ENCODE measurements at places on chromosomes 4 and X.

- no peak for DNase-seq
These were observed 50.9 kb downstream of the NAP1L5 start for GRCh38 chr4:88646528-88647280.

DNA sequence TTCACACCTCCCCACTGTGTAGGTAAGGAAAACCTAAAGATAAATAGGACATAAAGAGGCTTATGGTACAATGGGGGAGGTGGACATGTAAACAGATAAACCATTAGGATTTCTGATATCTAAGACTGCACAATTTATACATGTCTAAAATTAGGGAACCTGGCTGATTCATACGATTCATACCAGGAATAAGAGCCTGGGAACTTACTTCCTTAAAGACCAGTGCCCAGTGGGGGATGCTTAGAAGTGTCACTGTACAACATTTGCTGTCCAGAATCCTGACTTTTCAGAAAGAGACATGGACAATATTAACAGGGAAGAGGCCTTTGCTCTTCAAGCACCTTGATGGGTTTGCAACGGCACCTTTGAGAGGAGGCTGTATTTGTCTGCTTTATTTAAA lies 116.8 kb upstream of the KIT start:
- no peak for DNase-seq

DNA sequence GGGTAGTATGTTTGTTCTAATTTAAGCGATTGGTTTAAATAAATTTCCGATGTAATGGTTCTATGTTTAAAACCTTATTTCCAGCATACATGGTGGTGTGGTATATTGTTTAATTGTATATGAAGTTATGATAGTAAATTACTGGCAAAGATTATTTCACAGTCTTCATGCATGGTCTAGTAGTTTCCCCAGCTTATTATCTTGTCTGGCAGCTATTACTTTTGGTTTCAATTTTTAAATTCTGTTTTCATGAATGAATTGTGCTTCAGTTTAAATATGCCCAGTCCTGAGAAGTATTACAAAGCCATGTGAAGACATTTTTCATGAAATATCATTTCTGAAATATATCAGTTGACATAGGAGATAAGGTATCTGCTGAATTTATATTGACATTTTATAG lies 6.3 kb downstream of the ALG13 start:
- no peak for DNase-seq

DNA sequence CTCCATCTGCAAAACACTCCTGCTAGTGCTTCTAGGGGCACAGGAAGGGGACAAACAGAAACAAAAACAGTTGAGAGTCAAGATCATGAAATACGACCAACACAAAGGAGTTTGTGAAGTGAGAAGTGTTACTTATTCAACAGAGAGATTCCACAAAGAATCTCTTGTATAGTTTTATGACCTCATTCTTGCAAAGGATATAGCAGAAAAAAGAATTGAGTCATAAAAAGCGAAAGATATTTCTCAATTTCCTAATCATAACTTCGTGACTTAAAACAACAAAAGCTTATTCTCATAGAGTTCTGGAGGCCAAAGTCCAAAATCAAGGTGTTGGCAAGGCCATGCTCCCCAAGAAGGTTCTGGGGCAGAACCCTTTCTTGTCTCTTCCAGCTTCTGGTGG lies 40.7 kb downstream of the TIGD4 start:
- DNase-seq, result no peak

- no peak for DNase-seq
These were observed 191.3 kb downstream of the OR13H1 start for GRCh38 chrX:131735127-131735526.

- DNase-seq, result no peak
These were observed 709.8 kb upstream of the HS3ST1 start for GRCh38 chr4:12138488-12138887.

DNA sequence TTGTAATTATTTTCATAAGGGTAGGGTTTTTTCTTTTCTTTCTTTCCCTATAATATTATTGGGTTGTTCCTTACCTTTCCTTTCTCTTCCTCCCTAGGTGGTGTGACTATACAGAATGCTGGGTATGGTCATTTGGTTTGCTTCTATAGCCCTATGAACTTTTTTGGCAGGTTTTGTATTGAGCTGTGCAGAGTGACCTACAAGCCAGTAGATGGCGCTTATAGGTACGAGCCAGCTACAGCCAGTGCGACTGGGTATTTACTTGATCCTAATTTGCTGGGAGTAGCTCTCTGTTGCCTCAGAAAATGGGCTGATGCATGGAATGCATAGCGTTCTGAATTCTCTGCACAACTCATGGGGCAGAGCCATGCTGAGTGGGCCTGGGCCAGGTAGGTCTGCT lies 423.3 kb downstream of the MAGEE1 start:
- no peak for DNase-seq

- no peak for DNase-seq
These were observed 793 bp downstream of the GRIA3 start for GRCh38 chrX:123184866-123185276.

DNA sequence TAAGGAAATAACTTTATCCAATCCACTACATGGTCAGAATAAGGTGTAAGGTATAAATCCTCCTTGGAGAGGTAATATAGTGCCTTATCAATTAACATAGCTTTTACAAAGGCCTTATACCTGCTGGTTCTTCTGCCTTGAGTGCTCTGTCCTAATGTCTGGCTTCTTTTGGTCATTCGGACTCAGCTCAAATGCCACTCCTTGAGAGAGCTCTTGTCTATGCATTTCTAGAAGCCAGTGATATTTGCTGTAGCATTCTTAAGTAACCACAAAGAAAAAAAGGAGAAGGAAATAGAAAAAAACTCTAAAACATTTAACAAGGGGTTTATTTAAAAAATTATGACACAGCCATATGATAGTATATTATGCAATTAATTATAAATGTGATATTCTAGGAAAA lies 444.8 kb upstream of the SLIT2 start:
- DNase-seq, result no peak

GRCh38 chrX:65702956-65703355 lies 35.5 kb downstream of the MSN start:
- DNase-seq, result no peak

- DNase-seq, result no peak
These were observed 5.2 kb downstream of the TFE3 start for GRCh38 chrX:49037883-49038475.

DNA sequence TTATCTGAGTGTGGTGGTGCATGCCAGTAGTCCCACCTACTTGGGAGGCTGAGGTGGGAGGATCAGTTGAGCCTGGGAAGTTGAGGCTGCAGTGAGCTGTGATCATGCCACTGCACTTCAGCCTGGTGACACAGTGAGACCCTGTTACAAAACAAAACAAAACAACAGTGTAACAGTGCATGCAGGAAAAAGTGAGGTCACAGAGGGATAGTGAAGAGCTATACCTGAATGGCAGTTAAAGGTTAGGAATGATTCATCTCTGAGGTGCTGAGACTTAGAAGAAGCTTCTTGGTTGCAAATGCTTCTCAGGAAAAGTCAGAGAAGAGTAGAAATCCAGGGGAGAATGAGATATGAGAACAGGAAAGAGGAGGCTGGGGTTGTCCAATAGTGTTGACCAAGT lies 178.7 kb downstream of the FRAS1 start:
- DNase-seq, result no peak

DNA sequence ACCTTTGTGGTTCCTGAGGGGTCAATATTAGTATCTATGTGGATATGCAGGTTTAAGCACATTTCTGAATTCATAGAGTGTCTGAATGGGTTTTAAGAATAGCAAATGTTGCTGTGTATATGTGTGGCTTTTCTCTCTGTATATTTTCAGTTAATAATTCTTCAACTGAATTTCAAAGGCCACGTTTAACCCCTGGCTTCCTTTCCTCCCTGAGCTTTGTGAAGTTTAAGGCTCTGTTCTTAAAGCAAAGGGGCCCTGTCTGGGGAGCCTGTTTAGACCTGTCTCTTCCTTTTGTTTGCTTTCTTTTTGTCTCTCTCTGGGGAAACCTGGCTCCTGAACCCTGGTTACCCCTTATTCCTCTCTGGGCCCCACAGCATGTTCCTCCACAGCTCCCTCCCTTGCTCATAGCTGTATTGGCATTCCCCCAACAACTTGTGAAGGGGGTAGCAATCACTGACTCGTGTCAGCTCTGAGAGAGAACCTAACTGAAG lies 139.1 kb downstream of the COL4A6 start:
- no peak for DNase-seq

GRCh38 chr4:130563889-130564418 lies 1468.0 kb downstream of the C4orf33 start:
- DNase-seq, result no peak

DNA sequence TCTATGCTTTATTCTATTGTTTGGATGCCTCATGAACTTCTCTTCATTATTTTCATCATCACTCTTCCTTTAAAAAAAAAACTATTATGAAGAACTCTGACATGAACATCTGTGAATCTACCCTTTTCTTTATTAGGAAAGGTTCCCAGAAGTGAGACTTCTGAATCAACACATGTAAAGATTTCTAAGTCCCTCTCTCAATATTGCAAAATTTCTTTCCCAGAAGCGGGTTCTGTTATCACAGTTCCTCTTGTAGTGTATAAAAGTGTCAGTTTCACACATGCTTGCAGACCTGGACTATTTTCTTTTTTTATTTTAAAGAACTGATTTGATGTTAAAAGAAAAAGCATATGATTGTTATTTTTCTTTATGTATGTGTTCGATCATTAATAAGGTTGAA lies 330.8 kb upstream of the KLF3 start:
- DNase-seq, result no peak

DNA sequence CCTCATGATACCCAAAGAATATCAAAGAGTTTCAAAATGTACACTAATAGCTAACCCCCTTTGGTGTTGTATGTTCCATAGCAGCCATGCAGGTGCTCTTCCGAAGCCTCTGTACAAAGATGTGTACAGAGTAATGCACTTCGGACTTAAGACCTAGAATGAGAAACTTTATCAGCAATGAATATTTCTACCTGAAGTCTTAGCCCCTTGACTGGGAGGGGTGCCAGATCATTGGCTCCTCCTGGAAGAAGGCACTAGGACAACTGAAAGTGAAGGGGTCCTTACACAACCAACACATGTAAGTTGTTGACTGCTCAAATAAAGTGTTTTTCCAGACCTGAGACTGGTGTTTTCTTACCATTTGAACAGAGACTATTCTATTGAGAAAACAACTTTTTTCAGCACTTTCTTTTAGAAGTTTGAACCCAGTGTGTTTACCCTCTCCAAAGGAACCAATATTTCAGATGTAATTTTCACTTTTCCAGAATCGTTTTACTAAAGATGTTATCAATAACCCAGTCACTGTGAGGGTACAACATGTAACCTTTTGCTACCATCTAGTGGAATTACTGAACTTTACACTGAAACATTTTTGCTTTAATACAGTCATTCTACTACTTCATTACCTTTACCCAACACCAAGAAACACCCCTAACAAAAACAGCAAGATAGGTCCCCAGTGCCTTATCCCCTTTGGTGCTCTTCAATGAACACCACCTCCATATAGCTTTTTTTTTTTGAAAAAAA lies 33.3 kb upstream of the PRDX4 start:
- no peak for DNase-seq

- no peak for DNase-seq
These were observed 5.9 kb downstream of the CCDC120 start for GRCh38 chrX:49064735-49065134.

GRCh38 chrX:120726294-120726693 lies 96.4 kb upstream of the C1GALT1C1 start:
- DNase-seq, result no peak

- no peak for DNase-seq
These were observed 50.2 kb downstream of the SUPT20HL1 start for GRCh38 chrX:24410514-24411189.

- DNase-seq, result no peak
These were observed 1956.7 kb downstream of the C4orf33 start for GRCh38 chr4:131052646-131053045.

DNA sequence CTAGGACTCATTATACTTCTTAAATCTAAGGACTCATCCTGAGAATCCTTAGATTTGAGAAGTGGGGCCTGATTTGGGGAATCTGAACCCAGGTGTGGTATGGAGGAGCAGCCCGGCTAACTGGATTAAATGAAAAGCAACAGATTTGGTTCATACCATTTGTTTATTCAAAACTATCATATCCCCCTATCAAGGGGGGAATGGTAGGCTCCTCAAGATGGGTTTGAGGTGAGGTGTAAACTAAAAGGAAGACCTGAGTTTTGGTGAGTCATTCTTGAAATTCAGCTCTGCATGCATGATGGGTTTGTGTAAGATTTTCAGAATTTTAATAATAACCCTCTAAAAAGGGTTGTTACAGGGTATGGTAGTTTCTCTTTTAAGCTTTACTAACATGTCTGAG lies 53.4 kb downstream of the CASP6 start:
- no peak for DNase-seq

DNA sequence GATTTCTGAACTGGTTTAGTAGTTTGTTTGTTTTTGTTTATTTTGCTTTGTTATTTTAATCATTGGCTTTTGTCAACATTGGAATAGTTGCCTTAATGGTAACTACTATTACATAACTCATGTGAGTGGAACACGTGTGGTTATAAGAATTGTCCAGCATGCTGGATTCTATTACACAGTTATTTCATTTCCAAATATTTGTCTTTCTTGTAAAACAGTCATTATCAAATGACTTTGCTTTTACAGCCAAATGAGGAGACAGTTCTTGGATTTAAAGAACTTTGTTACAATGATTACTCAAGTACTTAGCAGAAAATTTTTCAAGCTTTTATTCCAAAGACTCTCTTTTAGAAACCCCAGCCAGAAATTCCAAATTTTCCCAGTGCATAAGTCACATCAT lies 516.1 kb upstream of the MAGEB2 start:
- no peak for DNase-seq

DNA sequence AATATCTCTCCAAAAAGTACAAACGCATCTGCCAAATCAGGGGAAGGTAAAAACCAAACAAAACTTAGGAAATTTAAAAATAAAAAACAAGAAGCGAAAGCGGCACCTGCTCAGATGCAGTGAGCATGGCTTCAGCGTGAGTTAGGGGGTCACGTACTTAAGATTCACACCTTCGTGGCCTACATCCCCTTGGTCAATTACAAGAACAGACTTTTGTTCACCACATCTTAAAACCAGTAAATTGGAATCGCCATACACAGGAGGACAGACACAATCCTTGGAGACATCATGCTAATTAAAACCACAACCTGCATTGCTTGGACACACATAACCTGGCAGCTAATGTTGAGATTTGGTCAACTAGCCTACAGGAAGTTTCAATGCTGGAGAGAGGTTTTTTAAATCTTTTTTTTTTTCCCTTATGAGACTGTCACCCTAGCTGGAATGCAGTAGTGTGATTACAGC lies 12.5 kb upstream of the SEL1L3 start:
- DNase-seq, result no peak

DNA sequence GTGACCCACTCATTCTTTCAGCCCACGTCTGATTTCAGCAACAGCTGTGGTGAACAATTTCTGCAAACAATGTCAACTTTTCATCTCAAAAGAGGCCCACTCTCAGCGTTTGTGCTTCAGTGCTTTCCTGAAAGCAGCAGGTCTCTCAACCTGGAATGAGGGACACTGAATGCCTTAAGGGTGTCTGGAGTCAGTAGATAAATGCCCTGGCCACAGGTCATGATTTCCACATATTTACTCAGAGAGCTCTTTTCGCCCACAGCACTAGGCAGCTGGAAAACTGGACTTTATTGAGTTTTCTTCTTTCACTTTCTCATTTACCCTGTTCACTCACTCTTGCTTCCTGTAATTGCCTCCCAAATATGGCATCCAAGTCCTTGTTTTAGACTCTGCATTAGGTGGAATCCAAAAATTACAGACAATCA lies 52.8 kb downstream of the NPFFR2 start:
- DNase-seq, result no peak
